ENCODE measurements at places on chromosomes 12 and 14. TPM values are rescaled to one million over a fixed set of nuclear protein-coding genes. Genes with fewer than 3 reads are reported as not detected.
A peak's percentile ranks its signal among the peaks of the same experiment; 100 is the strongest.

Gene TMEM132C
- not detected for total RNA-seq

DNA sequence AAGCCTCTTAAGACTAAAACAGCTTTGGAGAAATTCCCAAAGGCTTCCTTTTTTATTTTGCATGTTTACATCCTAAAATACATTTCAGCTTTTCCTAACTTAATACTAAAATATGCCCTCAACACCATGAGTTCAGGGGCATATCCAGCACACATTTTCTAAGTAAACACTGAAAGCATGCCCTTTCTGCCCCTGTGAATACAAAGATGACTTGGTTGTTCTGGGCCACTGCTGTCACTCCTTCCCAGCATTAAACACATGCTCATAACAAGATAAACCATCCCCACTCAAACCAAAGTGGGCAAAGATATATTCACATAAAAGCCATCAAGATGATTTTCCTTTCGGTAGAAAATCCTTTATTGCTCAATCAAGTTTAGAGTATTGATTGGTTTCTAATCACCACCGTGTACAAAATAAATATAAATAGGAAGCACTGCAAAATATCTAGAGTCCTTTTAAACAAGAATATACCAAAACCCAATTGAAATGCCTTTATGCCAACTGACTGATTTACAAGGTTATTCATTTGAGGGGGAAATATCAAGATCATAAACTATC is 1.9 kb downstream of the CCNB1IP1 start:
- DNase-seq, result no peak

DNA sequence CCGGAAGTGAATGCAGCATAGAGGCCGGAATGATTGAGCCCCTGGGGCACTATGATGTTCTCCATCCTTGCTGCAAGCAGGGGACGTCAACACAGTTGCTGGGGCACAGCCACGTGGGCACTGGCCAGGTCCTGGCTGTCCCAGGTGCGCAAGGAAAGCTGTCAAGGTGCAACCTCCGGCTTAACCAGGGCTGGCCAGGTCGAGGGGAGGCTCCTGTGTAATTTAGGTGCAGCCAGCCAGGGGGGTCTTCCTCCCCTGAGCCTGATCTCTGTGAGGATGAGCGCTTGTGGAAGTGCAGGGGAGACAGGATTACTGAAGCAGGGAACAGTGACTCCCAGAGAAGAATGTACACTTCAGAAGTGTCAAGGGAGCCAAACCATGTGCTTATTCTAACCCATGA is 852.8 kb upstream of the TMEM132C start:
- DNase-seq, result no peak

- DNase-seq, result peak; percentile 86
Measured at GRCh38 chr12:52121824-52122539, 42.5 kb downstream of the SMIM41 start.

GRCh38 chr14:30840086-30840779 is 34.1 kb upstream of the COCH start:
- DNase-seq, result no peak

Gene PRPH
- not detected for total RNA-seq

- peak; percentile 10 for DNase-seq
Measured at GRCh38 chr12:3655328-3655900, 97.5 kb downstream of the CRACR2A start.
